ENCODE measurements at places on chromosomes 1 and 21. TPM values are rescaled to one million over a fixed set of nuclear protein-coding genes. Genes with fewer than 3 reads are reported as not detected.

TFB2M gene
- total RNA-seq: 29.9 TPM

GJA8 gene
- not detected for total RNA-seq

HIVEP3 gene
- total RNA-seq: 2.9 TPM

CYP4X1 gene
- 4.3 TPM for total RNA-seq

WNT3A gene
- total RNA-seq: not detected
